ENCODE measurements at places on chromosomes 7 and 10.

DNA sequence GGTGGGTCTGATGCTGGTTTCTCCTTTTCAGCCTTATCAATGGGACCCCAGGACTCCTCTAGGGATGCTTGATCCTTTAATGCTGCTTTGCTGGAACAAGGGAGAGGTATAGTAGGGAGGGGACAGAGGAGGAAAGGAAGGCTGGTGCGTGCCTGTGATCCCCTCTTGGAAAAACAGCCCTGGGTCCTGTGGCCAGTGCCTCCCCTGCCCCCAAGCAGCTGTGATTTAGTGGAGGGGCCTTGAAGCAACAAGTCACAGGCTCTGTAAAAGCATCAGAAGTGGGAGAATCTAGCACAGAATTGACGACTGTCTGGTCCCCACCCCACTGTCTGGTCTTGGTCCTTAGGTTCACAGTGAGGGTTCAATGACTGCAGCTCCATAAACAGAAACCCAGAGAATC, 237.7 kb downstream of the SKAP2 start:
- no peak for DNase-seq

GRCh38 chr10:78291722-78292121, 258.1 kb downstream of the RPS24 start:
- no peak for DNase-seq

DNA sequence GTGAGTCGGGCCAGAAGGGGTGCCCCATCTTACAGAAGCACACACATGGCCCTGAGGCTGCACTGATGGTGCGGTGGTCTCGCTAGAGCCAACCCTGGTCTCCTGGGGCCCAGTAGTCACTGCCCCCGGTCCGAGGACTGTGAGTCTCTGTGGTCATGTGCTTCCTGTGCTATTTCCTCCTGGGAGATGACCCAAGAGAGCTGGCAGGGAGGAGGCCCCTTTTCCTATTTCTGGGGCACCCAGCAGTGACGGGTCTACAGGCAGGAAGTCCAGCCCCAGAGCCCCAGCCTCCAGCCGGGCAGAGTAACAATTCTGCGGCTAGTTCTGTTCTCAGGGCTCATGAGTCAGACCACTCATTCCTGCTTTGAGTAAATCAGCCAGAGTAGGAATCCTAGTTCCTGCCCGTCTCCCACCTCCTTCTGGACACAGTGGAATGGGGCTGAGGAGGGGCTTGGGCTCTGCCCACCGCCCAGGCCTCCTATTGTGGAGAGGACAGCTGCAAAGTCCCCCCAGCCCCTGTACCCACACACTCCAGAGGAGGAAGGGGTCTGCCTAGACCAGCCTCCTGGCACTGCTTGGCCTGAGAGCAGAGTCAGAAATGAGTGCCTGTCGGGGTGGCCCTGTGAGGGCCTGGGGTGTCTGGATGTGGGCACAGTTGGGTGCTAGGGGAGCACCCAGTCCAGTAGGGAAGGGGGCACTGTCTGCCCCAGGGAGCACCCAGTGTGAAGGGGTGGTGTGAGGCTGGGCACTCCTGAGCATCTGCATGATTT, 80.5 kb upstream of the PPIF start:
- no peak for DNase-seq

- no peak for DNase-seq
Observed at GRCh38 chr7:2016761-2017480, 215.8 kb downstream of the MAD1L1 start.

GRCh38 chr10:43978091-43978490, 329.4 kb upstream of the ZNF32 start:
- no peak for DNase-seq

DNA sequence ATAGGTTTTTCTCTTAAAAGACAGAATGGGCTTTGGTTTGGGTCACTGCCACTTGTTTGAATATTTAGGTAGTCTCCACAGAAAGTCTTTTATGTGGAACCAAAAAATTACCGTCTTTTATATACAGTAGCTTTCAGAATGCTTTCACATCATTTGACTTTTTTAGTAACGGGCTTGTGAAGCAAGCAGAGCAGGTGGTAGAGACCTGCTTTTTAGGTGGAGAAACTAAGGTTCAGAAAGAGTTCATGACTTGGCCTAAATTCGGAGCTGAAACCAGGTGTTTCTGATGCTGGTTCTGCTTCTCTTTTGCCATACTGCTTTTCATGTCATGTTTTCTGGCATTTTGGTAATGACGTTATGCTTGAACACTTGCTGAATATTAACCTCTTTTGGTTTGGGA, 36.3 kb downstream of the GARS1 start:
- DNase-seq, result no peak

DNA sequence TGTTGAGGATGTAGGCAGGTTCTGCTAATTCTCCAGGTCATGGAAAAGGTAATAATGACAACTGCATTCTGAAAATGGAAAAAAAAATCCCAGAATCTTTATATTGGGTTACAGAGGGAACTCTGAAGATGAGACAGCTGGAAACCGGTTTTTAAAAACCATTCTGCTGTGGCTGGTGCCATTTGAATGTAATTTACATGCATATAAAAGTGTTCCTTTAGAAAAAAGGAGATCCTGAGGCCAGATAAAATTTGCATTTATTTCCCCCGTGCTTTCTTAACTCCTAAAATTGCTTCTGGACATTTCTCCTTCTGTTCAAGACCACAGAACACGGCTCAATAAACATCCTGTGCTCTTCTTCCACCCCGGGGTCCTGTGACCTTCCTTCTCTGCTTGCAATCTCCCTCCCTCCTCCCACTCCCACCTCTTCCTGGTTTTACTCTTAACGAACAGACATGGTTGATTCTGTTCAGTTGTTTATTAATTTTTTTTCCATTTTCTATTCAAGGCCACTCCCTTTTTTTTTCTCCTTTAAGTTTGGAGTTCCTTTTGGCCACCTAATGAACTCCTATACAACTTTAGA, 41.6 kb downstream of the SH2D4B start:
- no peak for DNase-seq

DNA sequence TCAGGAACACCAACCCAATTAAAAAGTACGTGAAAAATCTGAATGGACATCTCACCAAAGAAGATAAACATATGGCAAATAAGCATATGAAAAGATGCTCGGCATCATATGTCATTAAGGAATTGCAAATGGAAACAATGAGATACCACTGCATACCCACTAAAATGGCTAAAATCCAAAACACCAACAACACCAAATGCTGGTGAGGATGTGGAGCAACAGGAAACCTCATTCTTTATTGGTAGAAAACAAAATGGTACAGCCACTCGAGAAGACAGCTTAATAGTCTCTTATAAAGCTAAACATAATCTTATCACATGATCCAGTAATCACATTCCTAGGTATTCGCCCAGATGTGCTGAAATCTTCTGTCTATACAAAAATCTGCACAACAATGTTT, 13.1 kb downstream of the RSU1 start:
- no peak for DNase-seq

DNA sequence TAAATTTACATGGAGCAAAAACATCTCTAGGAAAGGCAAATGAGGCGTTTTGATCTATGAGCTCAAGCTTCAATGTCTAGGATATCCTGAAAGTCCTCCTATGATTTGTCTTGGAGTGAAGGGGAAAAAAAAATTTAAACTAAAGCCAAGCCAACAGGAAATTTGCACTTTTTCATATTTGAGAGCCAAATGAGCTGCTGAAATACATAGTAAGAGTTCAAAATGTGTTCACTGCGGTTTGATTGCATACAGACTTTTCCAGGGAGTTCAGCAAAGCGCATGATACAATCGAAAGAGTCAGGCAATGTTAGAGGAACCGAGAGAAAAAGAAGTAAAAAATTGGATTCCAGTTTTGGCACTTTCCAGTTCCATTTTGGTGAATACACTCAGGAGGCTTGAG, 633.4 kb upstream of the MGMT start:
- no peak for DNase-seq

DNA sequence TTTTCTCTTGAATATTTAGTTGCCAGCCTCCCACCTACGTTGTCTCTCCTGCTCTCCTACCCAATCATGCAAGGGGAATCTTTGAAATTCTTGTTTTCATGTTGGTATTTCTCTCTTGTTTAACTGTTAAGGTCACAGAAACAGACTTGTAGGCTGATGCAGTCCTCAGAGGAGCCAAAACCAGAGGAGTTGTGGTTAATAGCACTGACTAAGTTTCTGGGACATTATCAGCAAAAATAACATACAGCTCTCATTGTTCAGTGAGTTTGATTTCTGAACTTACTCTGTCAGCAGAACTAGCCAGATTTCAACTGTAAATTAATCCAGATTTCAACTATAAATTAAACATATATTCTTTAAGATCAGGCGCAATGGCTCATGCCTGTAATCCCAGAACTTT, 11.1 kb upstream of the CUL1 start:
- DNase-seq, result no peak

DNA sequence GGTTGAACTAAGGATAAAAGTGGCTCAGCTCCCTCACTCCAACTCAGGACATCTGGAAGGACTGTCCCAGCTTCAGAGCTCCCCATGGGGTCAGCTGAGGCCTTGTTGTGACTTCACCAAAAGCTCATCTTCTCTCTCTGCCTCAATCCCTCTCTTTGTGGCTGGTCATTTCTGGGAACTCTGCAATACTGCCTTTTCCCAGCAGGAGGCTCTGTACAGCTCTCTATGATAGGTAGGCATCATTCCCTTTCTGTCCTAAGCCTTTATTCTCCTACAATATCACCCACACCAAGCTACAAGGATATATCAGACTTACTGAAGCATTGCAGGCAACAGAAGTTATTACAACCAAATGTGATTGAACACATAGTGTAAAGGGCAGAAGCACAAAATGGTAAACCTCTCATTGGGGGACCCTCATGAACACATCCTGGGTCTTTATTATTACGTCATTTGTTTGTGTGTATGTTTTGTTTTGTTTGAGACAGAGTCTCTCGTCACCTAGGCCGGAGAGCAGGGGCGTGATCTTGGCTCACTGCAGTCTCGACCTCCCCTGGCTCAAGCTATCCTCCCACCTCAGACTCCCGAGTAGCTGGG, 36.7 kb upstream of the PRPS1L1 start:
- no peak for DNase-seq

GRCh38 chr10:26567351-26567721, 129.2 kb downstream of the APBB1IP start:
- no peak for DNase-seq

DNA sequence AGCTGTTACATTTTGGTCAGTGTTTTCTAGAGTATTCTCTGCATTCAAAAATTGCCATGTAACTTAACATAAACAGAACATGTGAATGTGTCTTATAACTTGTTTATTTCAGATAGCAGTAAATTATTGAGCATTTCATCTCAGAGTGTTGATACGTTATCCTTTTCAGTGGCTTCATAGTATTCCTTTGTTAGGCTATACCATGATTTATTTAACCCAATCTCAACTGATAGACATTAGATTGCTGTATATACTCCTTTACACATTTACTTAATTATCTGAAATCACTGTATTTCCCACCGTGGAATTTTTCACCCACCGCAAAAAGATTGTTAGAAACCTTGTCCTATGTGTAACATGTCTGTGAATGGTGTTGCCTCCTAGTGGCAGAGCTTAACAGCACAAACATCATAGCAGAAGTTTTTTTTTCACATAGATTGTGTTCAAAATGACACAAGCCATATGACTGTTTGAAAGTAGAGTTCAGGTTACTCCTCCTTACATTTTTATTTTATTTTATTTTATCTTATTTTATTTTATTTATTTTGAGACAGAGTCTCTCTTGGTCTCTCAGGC, 21.4 kb downstream of the SLF2 start:
- DNase-seq, result no peak

- no peak for DNase-seq
Observed at GRCh38 chr10:109769966-109770365, 153.3 kb downstream of the XPNPEP1 start.

- no peak for DNase-seq
Observed at GRCh38 chr7:147524726-147525250, 1065.8 kb upstream of the C7orf33 start.

DNA sequence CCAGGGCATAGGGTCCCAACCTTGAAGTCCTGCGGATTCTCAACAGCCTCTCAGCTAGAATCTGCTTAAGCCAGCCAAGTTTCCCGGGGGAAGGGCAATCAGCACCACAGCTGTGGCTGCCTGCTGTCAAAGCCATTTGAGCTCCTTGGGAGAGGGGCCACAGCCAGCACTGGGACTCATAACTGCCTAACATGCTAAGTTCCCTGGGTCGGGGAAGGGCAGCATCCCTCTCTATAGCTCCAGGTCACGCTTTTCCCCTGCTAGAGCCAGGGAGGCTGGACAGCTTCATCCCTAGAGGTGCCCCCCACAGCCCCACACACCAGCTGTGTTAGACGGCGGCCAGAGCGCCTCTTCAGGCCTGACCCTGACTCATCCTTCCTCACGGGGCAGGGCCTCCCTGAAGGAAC, 49.6 kb upstream of the PDE1C start:
- no peak for DNase-seq

All from right renal cortex interstitium (tissue), 3 donors.